Dermis blood vessel endothelial cell (primary cell): ENCODE measurements at places on chromosomes 2 and 18. TPM values are rescaled to one million over a fixed set of nuclear protein-coding genes. Genes with fewer than 3 reads are reported as not detected.

UPP2 gene
- total RNA-seq: not detected in 2 replicates

FSHR gene
- not detected in 2 replicates for total RNA-seq

TXNDC2 gene
- total RNA-seq: 0.05 TPM in 1 of 2 replicates, not detected in the other

STARD6 gene
- 0.09 TPM in 1 of 2 replicates, not detected in the other for total RNA-seq

GALR1 gene
- total RNA-seq: not detected in 2 replicates

MEIS1 gene
- 1.3 and 3.4 TPM in 2 replicates for total RNA-seq

DNA sequence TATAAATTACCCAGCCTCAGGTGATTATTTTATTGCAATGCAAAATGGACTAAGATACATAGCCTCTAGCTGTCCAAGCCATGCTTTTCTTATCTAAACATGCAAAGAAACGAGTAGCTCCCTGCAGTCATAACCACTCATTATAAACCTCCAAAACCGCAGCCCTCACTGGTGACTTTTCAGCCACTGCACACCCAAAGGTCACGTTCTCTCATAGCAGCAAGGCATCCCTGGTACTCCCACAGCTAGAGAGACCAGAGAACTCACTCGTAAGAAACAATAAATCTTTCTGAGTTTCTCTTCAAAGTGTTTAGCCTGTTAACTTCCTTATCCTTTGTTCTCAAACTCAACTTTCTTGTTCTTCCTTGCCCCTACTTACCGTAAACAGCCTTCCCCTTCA, 28.5 kb upstream of the RALBP1 start:
- no peak for DNase-seq

DNA sequence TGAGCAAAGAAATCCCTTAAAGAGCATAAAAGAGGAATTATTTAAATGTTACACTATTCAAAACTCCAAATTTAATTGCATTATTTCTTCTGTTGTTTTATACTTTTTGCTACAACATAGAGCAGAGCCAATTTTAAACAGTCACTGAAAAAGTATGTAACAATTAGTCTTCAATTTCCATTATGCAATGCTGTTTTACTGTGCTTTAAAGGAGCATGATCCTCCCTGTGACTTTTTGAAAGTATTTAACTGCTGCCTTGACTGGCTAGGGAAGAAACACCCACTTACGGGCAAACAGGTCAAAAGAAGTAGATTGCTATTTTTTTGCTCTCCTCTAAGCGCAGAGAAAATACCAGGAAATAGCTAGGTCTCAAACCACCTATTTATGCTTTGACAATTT, 217.4 kb upstream of the GCFC2 start:
- no peak for DNase-seq

- peak; percentile 44 for DNase-seq
Measured at GRCh38 chr18:2337552-2338141, 233.7 kb downstream of the METTL4 start.

GRCh38 chr2:239532859-239533258, 132.0 kb upstream of the HDAC4 start:
- no peak for DNase-seq

GRCh38 chr2:32626639-32627221, 1.1 kb upstream of the TTC27 start:
- DNase-seq: no peak
